ENCODE measurements at places on chromosomes 16 and 17.

- no peak for DNase-seq
These were observed 207.4 kb downstream of the MAF start for GRCh38 chr16:79393127-79393526.

- no peak for DNase-seq
These were observed 10.7 kb upstream of the KRT28 start for GRCh38 chr17:40810494-40810893.

DNA sequence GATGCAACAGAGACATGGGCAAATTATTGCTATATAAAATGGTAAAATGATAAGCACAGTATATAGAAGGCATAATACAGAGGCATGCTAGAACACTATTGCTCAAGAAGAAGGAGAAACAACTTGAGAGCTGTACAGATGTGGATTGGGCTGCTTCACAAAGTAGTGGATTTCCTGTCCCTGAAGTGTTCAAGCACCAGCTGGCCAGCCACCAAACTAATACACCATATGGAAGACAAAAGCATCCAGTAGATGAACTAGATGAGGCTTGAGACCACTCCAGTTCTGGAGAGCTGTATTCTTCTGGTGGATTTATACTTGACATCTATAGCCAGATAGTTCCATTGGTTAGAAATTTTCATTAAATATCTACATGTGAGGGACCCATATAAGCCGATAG is 134.1 kb upstream of the GNAO1 start:
- no peak for DNase-seq

GRCh38 chr16:83245061-83245460 is 562.7 kb upstream of the HSBP1 start:
- no peak for DNase-seq

GRCh38 chr16:19716183-19716582 is 1.8 kb downstream of the KNOP1 start:
- no peak for DNase-seq

DNA sequence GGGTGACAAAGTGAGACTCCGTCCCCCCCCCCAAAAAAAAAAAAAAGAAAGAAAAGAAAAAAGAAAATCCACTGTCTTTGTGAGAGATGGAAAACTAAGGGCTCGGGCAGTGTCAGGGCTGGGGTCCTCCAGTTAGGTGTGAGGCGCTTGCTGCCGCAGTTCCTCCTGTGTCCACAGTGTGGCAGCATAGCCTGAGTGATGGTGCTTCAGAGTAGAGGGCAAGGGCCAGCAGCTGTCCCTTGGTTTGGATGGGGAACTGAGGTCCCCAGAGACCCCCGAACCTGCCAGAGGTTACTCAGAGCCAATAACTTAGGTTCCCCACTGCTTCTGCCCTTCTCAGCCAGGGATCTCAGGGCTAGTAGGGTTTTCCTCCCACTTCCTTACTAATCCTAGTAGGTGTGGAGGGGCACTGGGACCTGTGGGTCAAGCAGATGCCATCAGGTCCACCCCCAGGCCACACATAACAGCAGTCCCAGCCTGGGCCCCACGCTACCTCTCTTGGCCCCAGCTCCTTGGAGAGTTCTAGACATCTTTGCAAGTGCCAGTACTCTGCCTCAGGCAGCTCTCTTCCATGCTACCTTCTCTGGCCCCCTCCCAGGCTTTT is 7.9 kb upstream of the LLGL1 start:
- DNase-seq, result no peak

DNA sequence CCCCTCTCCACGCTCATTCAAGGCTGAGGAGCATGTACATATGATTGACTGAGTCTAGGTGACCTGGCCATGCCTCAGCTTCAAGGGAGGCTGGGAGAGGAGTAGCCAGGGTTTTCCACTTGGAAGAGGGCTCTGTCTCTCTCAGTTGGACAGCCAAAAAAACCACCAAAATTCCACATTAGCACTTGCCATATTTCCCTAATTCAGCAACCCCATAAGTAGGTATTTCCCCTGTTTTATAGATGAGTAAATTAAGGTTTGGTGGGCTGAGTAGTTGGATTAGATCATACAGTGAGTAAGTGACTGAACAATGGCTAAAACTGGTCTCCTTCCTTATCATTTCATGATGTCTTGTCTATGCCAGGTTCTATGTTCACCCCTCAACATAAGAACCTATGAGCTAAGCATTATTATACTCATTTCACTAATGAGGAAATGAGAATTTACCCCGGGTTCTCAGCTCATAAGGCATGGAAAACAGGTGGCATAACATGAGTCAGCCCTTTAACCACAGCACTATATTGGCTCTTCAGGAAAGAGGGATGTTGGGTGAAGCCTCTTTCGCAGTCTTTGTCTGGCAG is 68.0 kb upstream of the GAS7 start:
- DNase-seq, result no peak

All from cerebellar nuclear complex (tissue), 1 donor.